ENCODE measurements at places on chromosomes 7 and 10.

DNA sequence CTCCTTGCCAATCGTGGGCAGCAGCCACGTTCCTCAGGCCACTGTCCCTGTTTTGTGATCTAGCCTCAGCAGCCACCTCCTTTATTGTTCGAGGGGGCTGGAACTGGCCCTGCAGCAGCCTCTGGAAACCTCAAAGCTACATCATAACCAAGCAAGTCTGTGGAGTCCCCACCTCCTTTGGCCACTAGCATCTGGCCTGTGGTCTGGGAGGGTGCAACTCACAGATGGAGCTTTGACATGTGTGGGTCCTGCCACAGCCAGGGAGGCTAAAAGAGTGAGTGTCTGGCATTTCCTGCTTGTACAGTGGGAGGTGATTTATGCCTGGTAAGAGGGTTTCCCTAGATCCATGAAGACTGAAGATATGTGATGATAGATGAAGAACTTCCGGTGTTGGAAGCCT is 32.3 kb upstream of the NUB1 start:
- peak; percentile 39 for DNase-seq

- no peak for DNase-seq
These were observed 53.6 kb downstream of the KMT2C start for GRCh38 chr7:152382244-152382643.

- no peak for DNase-seq
These were observed 121.4 kb downstream of the HIPK2 start for GRCh38 chr7:139656387-139656786.

GRCh38 chr7:157352516-157352915 is 15.7 kb downstream of the DNAJB6 start:
- DNase-seq: peak; percentile 19

- peak; percentile 50 for DNase-seq
These were observed 30.0 kb upstream of the INHBA start for GRCh38 chr7:41732843-41733306.

DNA sequence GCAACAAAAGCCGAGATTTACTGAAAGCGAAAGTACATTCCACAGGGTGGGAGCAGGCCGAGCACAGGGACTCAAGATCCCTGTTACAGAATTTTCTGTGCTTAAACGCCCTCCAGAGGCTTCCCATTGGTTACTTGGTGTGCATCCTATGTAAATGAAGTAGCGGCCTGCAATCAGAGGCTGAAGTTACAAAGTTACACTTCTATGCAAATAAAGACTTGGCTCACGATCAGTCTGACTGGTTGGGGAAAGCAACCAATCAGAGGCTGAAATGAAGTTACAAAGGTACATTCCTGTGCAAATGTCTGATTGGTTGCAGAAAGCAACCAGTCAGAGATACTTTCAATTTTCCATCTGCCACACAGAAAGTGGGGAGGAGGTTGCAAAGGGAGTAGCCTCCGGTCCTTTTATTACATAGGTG is 4.1 kb downstream of the ACBD7 start:
- DNase-seq: peak; percentile 96

GRCh38 chr7:41328131-41328530 is 374.8 kb downstream of the INHBA start:
- no peak for DNase-seq
